Activated naive CD8-positive, alpha-beta T cell treated with anti-CD3 and anti-CD28 coated beads for 36 hours (primary cell): ENCODE measurements at places on chromosomes 4 and X. TPM values are rescaled to one million over a fixed set of nuclear protein-coding genes. Genes with fewer than 3 reads are reported as not detected.

DNA sequence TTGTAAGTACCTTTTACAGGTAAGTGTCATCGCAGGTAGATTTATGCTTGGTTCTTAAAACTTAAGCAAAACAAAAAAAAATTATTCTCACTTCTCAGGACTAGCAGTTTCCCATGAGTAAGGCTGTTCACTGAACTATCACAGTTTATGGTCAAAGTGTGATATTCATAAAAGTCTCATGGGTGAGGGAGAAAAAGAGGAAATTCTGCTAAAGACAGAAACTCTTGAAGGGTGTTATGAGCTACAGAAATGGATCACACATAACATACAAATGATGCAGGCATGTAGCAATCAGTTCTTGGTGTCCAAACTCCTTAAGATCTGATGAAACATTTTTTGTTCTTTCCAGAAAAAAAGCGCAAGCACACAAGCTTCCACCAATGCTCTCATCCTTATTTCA is 8.5 kb downstream of the RAB9A start:
- no peak for DNase-seq

DNA sequence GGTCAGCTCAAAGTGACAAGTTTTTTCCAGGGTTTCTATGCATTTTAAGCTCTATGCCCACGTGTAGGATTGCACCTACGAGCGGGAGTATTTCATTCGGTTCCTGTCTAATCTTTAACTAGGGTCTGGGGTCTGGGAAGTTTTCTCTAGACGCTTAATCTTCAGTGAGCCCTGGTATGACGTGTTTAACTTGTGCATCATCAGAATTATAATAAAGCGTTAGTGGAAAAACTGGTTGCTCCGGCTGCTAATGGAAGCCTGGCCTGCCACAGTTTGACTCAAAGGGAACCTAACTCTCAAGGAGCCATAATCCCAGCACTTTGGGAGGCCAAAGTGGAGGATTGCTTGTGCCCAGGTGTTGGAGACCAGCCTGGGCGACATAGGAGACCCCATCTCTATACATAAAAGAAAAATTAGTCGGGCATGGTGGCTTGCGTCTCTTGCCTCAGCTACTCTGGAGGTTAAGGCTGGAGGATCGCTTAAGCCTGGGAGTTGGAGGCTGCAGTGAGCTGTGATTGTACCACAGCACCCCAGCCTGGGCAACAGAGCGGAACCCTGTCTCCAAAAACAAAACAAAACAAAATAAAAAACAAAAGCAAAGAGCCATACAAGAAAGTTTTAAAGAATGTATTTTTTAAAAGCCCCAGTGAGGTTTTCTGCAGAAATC is 30.2 kb downstream of the ARSD start:
- DNase-seq = no peak

GRCh38 chr4:38570647-38571276 is 93.2 kb upstream of the KLF3 start:
- no peak for DNase-seq

- DNase-seq = no peak
These were observed 235.1 kb upstream of the TAPT1 start for GRCh38 chr4:16461362-16461761.

DNA sequence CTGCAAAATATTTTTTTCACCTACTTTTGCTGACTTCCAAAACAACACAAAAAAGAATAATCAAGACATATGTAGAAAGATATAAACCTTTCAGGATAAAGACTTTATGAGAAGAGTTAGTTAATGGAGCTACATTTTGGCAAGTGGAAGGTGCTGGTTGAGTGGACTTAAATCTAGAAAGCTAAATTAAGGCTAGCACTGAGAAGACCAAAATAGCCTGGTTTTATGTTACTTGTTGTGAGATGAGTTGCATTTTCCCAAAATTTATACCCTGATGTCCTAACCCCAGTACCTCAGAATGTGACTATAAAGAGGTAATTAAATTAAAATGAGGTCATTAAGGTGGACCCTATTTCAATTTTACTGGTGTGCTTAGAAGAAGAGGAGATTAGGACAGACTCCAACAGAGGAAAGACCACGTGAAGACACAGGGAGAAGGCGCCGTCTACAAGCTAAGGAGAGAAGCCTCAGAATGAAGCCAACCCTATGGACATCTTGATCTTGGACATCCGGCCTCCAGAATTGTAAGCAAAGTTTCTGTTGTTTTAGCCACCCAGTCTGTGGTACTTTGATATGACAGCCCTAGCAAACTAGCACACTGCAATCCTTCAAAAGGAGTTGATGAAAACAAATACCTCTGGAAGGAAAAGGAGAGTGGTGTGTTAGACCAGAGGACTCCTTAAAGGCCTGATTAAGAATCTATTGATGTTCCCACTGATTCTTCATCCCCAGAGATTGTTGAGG is 67.4 kb downstream of the FGFBP1 start:
- no peak for DNase-seq

DNA sequence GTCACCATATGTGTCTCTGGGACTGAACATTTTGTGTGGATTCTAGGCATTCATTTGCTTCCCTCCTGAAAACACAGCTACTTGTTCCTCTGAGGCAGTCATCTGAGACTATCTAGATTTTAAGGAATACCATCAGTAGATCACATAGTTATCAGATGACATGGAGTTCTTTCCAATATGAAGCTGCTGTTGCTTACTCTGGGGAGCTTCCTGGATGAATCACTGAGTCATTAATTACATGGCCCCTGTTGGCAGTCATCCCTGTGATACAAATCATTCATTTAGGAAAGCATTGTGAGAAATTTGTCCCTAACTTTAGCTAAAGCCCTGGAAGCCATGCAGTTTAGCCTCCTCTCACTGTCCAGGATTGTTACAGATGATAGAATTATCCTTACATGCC is 98.2 kb upstream of the ARSJ start:
- DNase-seq = no peak

The CHRNA9 gene
- total RNA-seq = not detected

- DNase-seq = no peak
These were observed 19.9 kb downstream of the FLNA start for GRCh38 chrX:154354516-154354915.

The FAM47E gene
- not detected for total RNA-seq

DNA sequence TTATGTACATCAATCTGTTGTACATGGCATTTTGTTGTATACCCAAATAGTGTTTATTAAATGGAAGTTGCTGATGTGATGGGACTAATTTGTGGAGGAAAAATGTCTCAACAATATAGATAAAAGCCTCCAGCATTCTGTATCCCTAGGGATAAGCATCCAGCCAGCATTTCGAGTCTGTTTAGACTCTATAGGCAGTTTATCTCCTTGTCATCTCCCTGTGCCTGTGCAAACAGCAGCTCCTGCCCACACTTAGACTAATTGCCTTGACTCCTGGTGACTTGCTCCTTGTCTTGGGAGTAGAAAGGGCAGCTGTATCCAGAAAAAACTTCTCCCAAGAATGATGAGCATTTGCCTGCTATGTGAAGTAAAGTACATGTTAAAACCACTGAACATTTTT is 83.8 kb downstream of the DOCK11 start:
- no peak for DNase-seq

The C4orf51 gene
- total RNA-seq = not detected

DNA sequence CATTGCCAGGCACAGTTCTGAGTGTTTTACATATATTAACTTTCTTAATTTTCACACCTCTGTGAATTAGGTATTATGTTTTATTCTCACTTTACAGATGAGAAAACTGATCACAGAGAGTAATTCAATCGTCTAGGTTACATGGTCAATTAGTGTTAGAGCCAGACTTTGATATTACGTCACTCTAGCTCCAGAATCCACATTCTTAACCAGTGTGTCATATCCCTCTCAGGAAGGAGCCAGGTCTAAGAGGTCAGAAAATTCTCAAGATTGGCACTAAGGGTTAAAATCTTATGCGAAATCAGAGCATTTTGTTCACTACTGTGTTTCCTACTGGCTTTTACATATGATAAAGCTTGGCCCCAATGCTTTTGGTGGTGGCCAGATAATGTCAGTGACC is 7.4 kb downstream of the DMP1 start:
- DNase-seq = no peak

DNA sequence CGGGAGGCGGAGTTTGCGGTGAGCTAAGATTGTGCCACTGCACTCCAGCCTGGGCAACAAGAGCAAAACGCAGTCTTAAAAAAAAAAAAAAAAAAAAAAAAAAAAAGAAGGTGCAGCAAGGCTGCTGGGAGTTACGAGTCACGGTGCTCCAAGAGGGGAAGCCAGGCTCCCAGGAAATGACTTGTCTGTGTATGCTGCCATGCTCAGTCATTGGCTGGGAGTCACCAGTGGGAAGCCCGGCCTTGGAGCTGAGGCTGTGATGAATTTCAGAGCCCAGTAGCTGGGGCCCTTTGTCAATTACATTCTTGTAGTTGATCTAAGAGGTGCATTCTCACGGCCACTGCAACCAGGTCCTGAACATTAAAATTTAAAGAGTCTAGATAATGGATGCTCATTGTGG is 1105.1 kb upstream of the TENM3 start:
- no peak for DNase-seq

- no peak for DNase-seq
These were observed 91.6 kb downstream of the SHROOM3 start for GRCh38 chr4:76526585-76526990.

DNA sequence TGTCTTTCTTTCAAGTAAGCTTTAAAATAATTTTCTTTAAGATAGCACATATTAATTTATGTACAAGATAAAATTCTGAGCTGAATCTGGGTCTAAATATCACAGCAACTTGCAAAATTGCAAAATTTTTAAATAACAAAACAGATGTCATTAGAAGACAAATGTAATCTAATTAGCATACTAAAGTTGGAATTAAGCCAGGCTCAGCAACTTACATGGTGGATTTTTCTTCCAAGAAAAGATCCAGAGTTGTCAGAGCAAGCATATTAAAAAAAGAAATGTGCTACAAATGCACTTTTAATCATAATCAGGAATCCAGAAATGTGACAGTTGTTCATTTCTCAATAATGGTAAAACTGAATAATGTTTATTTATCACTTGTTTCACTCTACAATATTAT is 906.9 kb upstream of the INTU start:
- DNase-seq = no peak

GRCh38 chr4:5759236-5760075 is 48.5 kb downstream of the EVC start:
- no peak for DNase-seq

The SAGE1 gene
- not detected for total RNA-seq
